ENCODE measurements at places on chromosomes 11 and 22.

- no peak for DNase-seq
Observed at GRCh38 chr11:121405646-121406045, 46.5 kb upstream of the SORL1 start.

- no peak for DNase-seq
Observed at GRCh38 chr11:57475191-57475590, 14.9 kb downstream of the RTN4RL2 start.

- DNase-seq = no peak
Observed at GRCh38 chr22:42173183-42173926, 42.7 kb upstream of the CYP2D6 start.

DNA sequence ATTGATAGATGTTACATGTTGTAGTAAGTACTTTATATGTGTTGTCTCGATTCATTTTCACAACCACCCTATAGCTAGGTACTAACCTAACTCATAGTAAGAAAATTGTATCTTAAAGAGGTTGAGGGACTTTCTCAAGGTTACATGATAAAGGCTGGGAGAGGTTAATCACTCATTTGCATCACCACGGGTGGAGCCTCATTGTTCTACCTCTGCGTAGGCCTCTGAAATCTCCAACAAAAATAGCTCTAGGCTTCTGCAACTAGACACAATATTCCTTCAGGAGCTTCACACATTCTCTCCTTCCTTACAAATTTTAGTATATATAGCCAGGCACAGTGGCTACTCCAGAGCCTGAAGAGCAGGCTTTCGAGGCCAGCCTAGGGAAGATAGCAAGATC, 408.9 kb upstream of the ANO5 start:
- DNase-seq = no peak

GRCh38 chr11:85989746-85990145, 79.1 kb downstream of the PICALM start:
- no peak for DNase-seq

DNA sequence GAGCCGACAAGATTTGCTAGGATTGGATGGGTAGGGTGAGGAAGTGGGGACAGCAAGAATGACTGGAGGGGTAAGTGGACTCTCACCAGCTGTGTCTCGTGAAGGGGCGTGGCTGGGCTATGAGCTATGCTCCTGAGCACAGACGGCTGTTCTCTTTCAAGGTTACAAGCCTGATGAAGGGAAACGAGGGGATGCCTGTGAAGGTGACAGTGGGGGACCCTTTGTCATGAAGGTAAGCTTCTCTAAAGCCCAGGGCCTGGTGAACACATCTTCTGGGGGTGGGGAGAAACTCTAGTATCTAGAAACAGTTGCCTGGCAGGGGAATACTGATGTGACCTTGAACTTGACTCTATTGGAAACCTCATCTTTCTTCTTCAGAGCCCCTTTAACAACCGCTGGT, 19.9 kb downstream of the F2 start:
- no peak for DNase-seq

- no peak for DNase-seq
Observed at GRCh38 chr11:31417816-31418215, 48.2 kb downstream of the DNAJC24 start.

DNA sequence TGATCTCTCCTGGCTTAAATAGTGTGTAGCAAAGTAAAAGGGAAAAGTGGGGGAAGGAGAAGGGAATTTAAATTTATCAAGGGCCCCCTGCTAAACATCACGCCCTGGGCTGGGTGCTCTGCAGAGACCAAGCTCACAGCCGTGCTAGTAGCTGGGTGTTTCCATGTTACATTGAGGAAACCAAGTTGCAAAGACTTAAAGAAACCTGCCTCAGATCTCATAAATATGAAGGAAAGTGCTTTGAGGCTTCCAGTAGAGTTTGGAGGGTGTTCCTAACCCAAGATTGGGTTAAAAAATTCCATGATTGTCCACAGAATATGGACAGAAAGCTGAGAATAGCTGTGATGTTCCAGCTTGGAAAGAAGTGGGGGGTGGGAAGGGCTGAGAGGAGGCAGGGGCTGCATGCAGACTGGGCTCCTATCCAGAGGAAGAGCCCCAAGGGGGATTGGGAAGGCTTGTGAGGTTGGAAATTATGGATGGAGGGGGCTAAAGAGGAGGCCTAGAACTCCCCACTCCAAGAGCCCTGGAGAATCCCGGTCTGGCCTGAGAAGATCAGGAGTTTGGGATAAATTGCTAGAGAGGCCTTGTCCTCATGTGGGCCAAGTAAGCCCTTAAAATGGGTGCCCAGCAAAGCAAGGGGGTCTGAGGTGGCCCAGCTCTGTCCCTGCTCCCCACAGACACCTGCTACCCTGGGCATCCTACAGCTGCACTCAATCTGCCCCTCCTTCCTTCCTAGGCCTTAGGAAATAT, 25.0 kb upstream of the OAF start:
- DNase-seq = peak; percentile 13

DNA sequence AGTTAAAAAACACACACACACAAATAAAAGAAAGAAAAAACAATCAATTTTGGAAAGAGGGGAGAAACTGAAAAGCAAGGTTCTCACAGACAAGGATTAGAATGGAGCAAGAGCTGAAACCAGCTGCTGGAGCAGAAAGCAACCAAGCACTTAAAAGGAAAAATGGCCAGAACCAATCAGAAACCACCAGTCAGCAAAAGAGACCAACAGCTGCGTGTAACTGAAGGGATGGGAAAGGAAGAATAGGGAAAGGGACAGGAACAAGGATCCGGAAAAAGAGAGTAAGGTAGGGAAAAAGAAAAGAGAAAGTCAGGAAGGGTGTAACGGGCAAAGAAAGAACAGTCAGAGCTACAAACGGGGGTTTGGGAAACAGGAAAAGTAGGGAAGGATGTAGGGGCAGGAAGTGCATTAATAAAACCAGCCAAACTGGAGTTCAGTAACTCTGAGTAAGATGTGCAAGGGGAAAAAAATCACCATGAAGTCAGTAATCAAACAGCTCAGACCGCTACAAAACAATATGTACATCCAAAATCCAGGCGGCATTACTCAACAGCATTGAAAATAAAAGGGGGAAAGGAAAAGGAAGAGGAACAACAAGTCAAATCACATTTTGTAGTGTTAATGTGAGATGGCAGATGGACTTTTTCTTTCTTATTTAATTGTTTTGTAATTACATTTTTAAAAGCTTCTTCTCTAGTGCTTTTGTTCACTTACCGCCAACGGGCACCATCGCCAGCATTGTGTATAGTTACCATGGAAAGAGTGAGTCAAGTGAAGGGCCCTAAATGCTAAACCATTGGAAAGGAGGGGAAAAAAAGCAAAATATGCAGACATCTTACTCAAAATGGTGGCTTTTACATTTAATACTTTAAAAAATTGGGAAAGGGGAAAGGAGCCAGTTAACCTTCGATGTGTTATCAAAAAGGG, 49.2 kb downstream of the APOL5 start:
- no peak for DNase-seq

DNA sequence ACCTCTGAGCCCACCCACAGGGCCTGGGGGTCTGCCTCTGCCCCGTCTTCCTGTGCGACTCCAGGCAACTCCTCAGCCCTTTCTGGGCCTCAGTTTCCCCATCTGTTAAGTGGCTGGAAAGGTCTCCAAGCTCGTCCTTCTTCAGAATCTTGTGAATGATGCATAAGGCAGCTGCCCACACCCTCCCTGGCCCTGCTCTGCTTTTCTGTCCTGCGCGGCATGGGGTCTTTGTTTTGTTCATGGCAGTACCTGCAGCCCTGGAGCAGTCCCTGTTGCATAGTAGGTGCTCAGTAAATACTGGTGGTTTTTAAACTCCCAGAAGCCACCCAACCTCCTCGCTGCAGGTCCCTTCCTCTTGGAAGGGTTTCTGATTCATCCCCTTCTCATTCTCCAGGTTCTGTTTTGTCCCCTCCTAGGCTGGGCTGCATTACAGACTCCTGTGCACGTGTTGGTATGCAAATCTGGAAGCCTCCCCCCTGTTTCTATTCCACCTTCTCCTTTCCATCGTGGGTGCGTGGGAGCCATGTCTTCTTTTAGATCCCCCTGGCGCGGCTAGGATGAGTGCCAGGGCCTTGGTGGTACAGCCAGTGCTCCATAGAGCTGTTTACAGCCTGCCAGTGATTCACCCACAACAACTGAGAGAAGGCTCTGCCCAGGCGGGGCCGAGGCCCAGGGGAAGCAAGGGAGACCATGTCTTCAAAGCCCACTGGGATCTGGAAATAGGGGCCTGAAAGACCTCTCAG, 19.3 kb upstream of the SYT7 start:
- DNase-seq = no peak

DNA sequence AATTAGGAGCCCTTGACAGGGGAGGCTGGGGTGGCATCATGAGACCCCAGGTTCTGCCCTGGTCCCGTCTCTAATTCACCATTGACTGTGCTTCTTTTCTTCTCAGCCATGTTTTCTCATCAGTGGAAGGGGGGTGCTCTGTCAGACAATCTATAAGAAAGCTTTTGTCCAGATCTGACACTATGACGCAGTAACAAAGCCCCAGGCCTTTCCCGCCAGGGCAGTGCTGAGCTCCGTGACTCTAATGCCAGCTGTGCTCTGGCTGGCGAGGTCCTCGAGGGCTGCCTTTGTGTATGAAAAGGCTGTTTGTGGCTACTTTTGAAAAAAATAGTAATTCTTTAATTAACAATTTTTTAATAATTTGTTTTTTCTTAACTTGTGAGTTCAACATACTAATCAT, 3.2 kb downstream of the CD6 start:
- DNase-seq = no peak

DNA sequence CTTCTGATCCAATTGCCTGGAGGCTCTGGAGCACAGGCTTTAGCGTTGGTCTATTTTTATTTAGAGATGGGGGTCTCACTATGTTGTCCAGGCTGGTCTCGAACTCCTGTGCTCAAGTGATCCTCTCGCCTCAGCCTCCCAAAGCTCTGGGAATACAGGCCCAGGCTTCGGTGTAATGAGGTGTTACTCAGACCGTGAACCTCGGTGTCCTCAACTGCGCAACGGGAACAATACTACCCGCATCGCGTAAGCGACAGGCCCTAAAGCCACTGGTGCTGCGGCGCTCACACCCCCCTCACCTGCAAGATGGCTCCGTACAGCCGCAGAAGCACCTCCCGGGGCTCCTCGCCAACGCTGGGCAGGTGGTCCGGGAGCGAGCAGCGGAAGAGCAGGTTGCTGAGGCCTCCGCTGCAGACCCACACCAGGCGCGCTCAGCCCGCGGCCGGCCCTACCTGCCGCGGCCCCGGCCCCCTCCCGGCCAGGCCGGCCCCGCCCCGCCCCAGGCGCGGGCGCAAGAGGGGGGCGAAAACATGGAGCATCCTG, 628 bp downstream of the CHKB start:
- DNase-seq = no peak

All from testis (tissue), 5 donors.